ENCODE measurements at places on chromosomes 1 and 21.

DNA sequence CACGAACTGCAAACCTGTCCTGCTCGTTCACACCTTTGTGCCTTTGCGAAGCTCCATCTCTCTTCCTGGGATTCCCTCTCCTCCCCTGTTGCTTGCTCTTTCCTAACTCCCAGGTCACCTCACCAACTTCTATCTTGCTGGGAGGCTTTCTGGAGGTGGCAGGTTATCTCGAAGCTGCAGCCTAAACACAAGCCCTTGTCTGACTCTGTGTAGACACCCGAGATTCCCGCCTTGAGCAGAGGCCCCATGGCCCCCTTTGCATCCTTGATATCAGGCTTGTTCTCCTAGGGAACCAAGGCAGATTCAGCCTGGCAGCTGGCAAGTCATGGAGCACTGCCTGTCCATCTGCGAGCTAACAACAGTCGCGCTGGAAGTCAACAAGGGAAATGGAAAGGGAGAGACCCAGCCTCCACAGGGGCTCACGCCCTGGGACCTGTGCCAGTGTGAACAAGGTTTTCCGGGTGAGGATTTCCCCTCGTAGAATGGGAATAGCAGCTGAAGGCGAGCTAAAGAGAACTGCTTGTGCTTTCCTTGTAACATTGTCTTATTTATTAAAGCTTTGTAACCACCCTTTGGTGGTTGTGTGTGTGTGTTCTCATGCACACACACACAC lies 109.5 kb upstream of the JUN start:
- DNase-seq, result no peak

DNA sequence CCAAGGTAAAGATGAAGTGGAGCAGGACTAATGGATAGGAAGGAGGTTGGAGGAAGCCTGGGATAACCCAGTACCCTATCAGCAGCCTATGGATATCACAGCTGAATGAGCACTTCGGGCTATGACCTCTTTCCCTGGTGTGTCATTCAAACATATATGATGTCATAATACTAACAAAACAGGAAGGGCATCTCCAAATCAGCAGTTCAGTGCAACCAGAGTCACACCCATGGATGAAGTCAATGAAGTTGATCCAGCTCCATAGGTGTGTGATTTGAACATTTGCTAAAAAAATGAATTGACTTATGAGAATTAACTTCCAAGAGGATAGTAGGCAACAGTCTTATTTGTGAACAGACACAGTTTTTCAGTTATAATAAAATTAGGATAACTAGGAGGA lies 1.7 kb upstream of the C1orf116 start:
- DNase-seq, result no peak

GRCh38 chr1:113101588-113101987 lies 28.6 kb downstream of the LRIG2 start:
- DNase-seq, result no peak

GRCh38 chr1:9292361-9293240 lies at the start of gene SPSB1:
TSS of gene SPSB1 (plus strand) at chr1:9292894. CDS start at chr1:9355892, 62,998 bp downstream.
- DNase-seq, result peak; percentile 79

DNA sequence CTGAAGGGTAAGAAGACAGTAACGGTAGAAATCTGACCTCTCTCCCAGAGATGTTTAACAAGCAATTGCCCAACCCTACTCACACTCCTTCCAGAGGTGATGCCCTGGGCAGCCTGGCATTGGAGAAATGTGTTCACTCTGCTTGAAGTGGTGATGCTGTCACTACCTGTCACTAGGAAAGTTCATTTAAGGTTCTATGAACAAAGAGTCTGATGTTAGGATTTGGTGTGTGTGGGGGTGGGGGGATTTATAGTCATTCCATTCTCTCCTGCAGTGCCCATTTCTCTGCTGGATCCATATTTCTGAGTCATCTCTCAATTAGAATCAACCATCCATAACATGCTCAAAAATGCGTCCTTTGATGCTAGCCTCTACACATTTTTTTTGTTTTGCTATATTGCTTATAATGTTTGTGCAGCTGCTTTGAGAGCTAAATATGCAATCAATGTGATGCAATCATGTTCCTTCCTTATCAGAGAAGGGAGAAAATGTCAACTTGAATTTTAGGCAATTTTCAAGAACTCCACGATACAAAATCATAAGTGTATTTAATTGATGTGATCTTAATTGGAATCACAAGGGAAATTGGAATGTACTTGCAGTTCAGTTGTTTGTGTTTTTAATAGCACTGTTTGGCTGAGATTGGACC lies 173.9 kb downstream of the DUSP10 start:
- DNase-seq, result no peak

DNA sequence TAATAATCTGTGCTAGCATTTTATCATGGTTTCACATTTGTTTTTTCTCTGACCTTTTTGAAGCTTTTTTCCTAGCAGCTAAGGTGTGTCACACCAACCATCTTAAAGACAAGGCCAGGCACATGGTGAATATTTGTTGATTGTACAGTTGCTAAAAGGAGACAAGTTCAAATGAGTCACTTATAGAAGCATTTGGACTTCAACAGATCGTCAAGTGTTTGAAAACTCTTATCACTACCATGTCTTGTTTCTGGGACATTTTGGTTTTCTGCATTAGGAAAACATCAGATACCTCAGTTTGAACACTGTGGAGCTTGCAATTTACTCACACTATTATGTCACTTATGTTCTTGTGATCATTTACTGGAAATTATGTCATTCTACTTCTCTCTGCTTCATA lies 407.3 kb downstream of the USP25 start:
- DNase-seq, result no peak

GRCh38 chr1:218965821-218966220 lies 207.9 kb upstream of the LYPLAL1 start:
- DNase-seq, result no peak

DNA sequence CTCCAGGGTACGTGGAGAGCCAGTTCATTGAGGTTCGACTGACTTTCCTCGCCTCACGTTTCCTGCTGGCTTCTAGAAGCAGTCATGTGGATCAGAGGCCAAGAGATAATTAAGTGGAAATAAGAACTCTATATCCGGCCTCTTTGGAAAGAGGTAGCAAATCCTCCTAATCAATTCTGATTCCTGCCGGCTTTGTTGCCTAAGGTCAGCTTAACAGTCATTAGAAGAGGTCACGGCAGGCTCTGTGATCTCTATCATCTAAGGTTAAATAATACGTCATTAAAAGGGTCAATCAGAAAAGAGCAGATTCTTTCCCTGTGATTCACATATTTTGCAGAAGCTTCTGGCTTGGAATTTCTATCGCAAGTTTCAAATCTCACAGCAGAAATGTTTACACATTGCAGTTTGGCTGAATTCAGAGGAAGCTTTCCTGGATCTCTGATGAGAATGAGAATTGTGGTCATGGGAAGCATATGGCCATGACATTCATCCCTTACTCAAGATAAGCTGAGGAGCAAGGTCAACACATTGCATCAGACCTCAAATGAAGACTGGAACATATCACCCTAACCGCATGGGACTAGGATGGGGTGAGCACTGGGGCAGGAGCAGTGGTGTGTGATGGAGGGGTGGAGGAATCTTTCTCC lies 189.4 kb downstream of the PBX1 start:
- no peak for DNase-seq

- no peak for DNase-seq
Observed at GRCh38 chr1:216464489-216464888, 41.2 kb upstream of the USH2A start.

DNA sequence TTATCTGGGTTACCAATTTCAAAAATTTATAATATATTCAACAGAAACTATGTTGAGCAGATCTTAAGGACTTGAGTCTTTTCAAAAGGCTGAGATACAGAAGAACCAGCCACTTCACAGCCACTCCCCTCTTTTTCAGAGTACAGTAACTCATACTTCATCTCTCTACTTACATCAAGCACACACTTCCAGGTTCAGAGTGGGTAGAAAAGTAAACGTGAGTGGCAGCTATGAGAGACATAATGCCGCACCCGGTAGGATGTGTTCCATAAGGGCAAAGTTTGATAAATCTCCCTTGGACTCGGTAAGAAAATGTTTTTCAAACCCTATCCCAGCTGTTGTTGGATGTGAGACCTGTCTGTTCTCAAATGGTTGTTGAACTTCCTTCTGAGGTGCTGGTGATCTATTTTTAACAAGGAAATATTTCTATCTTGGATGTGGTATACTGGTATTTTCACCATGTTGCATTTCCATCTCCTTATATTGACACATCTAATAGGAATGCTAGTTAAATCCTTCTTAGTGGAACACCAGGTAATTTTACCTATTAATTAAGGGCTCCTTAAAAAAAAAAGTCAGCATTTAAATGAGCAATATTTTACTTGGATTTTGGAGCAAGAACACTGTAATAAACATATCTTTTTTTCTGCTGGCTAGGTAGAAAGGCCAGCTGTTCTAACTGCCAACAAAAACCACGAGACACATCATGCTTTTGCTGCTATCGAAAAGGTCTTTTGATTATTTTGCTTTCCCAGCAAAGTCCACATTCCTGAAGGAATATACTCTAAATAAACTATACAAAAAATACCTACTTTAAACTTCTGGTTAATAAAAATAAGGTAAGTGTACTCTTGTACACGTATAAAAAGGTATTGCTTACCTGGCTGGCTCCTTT lies 28.2 kb downstream of the CNN3 start:
- DNase-seq, result no peak

DNA sequence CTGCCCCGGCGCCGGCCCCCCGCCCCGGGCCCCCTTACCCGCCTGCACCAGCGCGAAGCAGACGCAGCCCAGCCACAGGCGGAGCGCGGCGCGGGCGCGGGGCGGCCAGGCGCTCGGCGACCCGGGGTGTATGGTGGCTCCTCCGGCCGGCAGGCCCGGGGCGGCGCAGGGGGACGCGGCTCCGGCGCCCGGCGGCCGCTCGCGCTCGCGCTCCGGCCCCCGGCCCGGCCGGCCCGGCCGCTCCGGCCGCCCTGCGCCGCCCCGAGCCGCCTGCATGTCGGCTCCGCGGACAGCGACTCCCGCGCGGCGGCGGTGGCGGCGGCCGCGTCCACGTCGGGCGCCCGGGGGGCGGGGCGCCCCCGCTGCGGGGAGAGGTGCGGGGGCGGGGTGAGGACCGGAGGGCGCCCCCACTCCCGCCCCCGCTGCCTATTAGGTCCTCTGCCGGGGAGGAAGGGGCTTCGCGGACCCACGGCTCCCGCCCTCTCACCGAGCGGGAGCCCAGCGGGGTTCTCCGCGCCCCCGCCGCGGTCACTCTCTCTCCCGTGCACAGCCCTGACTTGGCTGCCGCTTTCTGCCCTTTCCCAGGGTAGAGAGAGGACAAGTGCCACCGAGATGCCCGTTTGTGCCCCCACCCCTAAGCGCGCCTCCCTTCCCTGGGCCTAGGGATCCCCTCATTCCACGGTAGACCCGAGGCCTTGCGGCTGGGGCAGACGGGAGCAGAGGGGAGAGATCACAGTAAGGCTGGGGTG lies at the start of gene FNDC5:
FNDC5 (minus strand) TSS at position 298 of the 749 bp plus-strand sequence.
- DNase-seq, result peak; percentile 63

GRCh38 chr1:66954208-66954607 lies 29.4 kb downstream of the MIER1 start:
- DNase-seq, result no peak

DNA sequence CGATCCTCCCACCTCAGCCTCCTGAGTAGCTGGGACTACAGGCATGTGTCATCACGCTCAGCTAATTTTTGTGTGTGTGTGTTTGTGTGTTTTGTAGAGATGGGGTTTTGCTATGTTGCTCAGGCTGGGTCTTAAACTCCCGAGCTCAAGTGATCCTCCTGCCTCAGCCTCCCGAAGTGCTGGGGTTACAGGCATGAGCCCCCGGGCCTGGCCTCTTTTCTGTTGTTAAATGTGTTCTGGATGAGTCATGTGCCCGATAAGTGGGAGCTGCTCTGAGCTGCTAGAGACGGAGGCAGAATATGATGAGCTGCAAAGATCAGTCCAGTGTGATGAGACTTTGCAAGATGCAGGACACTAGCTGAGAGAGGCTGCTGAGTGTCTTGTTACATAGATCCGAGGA lies 75.5 kb downstream of the VPS13D start:
- DNase-seq, result no peak

DNA sequence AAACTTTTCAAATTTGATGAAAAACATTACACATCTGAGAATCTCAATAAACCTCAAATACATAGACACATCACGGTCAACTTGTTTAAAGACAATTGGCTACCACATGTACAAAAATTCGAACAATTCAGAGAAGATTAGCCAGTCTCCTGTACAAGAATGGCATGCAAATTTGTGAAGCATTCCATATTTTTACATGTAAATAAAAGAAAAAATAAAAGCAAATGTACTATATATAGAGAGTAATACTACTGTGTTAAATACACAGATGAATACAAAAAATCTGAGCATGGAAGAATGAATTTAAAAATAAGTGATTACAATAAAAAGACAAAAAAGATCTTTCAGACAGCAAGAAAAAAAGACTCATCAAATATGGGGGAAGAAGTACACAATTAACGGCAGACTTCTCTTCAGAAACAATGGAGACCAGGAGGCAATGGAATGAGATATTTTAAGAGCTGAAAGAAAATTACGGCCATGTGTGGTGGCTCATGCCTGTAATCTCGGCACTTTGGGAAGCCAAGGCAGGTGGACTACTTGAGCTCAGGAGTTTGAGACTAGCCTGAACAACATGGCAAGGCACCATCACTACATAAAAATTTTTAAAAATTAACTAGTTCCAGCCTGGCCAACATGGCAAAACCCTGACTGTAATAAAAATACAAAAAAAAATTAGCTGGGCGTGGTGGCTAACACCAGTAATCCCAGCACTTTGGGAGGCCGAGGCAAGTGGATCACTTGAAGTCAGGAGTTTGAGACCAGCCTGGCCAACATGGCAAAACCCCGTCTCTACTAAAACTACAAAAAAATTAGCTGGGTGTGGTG lies 23.2 kb downstream of the HAX1 start:
- no peak for DNase-seq

All from glutamatergic neuron (in vitro differentiated cells).